Thymus (tissue), 14 donors: ENCODE measurements at places on chromosomes 3 and 15. TPM values are rescaled to one million over a fixed set of nuclear protein-coding genes. Genes with fewer than 3 reads are reported as not detected.
A peak's percentile ranks its signal among the peaks of the same experiment; 100 is the strongest.

Gene GAP43
- 0.68 TPM for polyA plus RNA-seq

GRCh38 chr3:13194285-13195209 is 121.3 kb upstream of the IQSEC1 start:
- no peaks in the 10 kb centered on the region for H3K36me3 ChIP-seq
- DNase-seq = no peak
- H3K4me3 ChIP-seq = no peak overlapping the region
- no peak overlapping the region for H3K27ac ChIP-seq

GRCh38 chr15:61762676-61763075 is 297.6 kb downstream of the VPS13C start:
- no peaks in the 10 kb centered on the region for H3K27me3 ChIP-seq
- DNase-seq = no peak

Gene TMEM158
- 1.9 TPM for polyA plus RNA-seq

GRCh38 chr3:24185738-24186384 is 240.8 kb downstream of the NR1D2 start:
- H3K4me1 ChIP-seq = no peaks in the 10 kb centered on the region
- no peaks in the 10 kb centered on the region for H3K27me3 ChIP-seq
- no peaks in the 10 kb centered on the region for H3K36me3 ChIP-seq
- no peak overlapping the region for H3K4me3 ChIP-seq
- no peak overlapping the region for H3K27ac ChIP-seq

GRCh38 chr15:84734794-84735479 is 13.5 kb upstream of the ZNF592 start:
- H3K4me3 ChIP-seq = peak overlapping the region; percentile 44
- H3K27me3 ChIP-seq = no peaks in the 10 kb centered on the region
- H3K27ac ChIP-seq = peak overlapping the region; percentile 96
- DNase-seq = peak; percentile 93
